ENCODE measurements at places on chromosomes 1 and 21. TPM values are rescaled to one million over a fixed set of nuclear protein-coding genes. Genes with fewer than 3 reads are reported as not detected.
A peak's percentile ranks its signal among the peaks of the same experiment; 100 is the strongest.

GRCh38 chr1:12608311-12608957, 9.6 kb downstream of the DHRS3 start:
- no peaks in the 10 kb centered on the region for H3K27me3 ChIP-seq
- no peaks in the 10 kb centered on the region for H3K36me3 ChIP-seq
- DNase-seq, result no peak
- peaks cover 39% of the 10 kb centered on the region for H3K4me1 ChIP-seq
- H3K27ac ChIP-seq, result no peak overlapping the region

DNA sequence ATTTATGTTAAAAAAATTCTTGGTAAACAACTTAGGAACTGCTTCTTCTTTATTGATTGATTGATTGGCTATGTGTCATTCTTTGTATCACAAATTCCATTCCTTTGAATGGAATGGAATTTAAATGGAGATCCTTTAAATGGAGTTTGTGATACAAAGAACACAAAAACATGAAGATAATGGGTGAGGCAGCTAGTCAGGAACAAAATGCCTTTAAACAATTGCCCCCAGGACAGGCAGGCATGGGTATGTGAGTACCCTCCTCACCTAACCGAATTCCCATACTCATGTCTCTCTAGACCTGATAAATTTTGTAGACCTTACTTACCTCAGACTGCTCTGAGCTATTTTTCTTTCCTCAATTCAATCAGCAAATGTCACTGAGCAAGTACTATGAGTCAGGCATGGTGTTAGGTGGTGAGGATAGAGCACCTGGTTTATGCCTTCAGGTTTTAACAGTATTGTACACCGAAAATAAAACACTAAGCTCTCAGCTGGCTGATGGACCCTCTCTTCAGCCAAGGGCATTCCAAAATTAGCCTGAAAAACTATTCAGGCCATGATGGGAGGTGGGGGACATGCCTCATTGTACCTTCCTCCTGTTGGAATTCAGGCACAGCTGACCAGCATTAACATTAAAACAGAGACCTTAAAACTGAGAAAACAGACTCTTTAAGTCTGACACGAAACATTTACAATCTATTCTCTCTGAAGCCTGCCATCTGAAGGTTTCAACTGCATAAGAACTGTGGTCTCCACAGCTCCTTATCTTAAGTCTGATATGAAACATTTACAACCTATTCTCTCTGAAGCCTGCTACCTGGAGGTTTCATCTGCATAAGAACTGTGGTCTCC, 58.9 kb downstream of the OLFML3 start:
- no peaks in the 10 kb centered on the region for H3K36me3 ChIP-seq
- peaks cover 33% of the 10 kb centered on the region for H3K4me1 ChIP-seq
- peaks cover 5% of the 10 kb centered on the region for H3K27me3 ChIP-seq
- H3K4me3 ChIP-seq, result no peak overlapping the region
- H3K27ac ChIP-seq, result no peak overlapping the region

- no peak overlapping the region for H3K27ac ChIP-seq
- H3K4me1 ChIP-seq, result no peaks in the 10 kb centered on the region
- no peaks in the 10 kb centered on the region for H3K27me3 ChIP-seq
- no peaks in the 10 kb centered on the region for H3K36me3 ChIP-seq
- no peak overlapping the region for H3K4me3 ChIP-seq
Measured at GRCh38 chr21:25647647-25648046, 8.6 kb downstream of the JAM2 start.

DNA sequence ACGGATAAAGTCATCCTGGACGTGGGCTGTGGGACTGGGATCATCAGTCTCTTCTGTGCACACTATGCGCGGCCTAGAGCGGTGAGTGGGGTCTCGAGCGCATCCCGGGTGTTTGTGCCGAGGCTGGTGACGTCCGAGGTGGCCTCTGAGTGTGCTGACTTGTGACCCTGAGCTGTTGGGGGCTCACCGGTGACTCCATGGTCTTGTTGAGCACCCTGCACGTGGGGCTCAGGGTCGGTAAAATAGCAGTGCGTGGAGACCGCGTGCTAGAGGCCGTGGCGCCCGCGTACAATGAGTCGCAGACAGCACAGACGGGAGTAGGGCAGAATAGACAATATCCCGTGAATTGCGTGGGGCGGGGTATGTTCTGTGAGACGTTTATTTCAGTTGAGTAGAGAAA, 13.1 kb downstream of the PRMT2 start:
- no peaks in the 10 kb centered on the region for H3K4me1 ChIP-seq
- H3K4me3 ChIP-seq, result no peak overlapping the region
- peaks cover 55% of the 10 kb centered on the region for H3K36me3 ChIP-seq
- DNase-seq, result no peak
- no peak overlapping the region for H3K27ac ChIP-seq

DNA sequence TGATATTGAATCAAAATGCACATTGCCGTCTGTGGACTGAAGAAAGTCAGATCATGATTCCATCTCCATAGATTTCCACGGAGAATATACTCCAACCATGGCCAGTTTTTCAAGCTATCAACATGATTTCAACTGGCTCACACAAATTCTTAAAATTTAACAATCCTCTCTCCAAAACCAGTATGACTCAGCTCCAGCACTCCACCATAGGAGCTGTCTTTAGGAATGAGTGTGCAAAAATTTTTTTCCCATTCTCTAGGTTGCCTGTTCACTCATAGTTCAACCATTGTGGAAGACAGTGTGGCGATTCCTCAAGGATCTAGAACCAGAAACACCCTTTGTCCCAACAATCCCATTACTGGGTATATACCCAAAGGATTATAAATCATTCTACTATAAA, 40.8 kb downstream of the RGL1 start:
- H3K27ac ChIP-seq, result no peak overlapping the region
- H3K4me1 ChIP-seq, result peaks cover 40% of the 10 kb centered on the region
- DNase-seq, result peak; percentile 67
- no peaks in the 10 kb centered on the region for H3K36me3 ChIP-seq

DNA sequence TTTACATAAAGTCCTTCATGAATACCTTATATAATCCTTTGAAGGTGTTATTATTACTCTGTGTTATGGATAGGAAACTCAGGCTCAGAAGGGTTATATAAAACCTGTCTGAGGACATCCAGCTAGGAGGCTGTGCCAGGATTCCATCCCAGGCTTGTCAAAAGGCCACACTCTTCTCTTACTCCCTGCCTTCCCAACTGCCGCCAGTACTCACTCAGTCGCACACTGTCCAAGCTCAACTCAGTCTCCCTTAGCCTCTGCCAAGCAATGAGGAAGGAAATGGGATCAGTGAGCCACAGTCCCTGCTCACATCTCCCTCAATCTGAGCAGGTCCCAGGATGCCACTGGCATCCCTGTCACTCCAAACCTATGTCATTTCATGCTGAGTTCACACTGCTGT, 94.4 kb downstream of the NAV1 start:
- no peaks in the 10 kb centered on the region for H3K27me3 ChIP-seq
- H3K36me3 ChIP-seq, result peaks cover 18% of the 10 kb centered on the region
- DNase-seq, result no peak
- H3K4me3 ChIP-seq, result no peak overlapping the region
- H3K27ac ChIP-seq, result peak overlapping the region; percentile 5
- H3K4me1 ChIP-seq, result peaks cover 65% of the 10 kb centered on the region

Gene SPRR2A
- not detected for polyA plus RNA-seq

DNA sequence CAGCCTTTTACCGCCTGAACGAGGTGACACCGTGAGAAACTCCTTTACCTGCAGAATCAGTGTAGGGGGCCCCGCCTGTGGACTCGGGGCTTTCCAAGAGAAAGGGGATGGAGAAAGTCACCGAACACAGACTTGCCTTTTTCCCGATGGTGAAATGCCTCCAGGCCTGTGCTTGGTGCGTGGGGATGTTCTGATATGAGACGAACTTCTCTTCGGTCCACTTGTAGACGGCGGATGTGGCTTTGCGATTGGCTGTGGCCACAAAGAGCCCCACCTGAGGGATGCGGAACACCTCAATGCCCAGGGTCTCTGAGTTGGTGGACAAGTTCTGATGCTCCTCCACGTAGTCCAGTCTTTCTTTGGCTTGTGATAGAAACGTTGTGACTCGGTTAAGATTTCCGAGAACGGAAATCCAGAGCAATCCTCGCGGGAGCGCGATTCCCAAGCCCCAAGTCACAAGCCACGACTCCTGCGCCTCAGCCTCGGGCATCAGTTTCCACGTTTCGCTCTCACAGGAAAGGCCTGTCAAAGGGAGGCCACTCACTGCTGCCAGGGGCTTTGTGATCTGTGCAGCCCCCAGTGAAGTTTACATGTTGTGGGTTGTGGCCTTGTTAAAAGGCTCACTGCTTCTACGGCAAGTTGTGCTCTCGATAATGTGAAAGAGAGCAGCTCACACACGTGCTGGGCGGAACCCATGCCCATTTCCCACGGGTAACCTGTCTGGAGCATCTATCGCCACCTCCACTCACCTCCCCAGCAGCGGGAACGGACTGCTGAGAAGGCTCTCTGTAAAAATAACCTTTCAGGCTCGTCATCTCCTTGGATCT, 12.6 kb downstream of the KRTAP10-1 start:
- H3K4me1 ChIP-seq, result no peaks in the 10 kb centered on the region
- H3K36me3 ChIP-seq, result no peaks in the 10 kb centered on the region
- H3K27me3 ChIP-seq, result no peaks in the 10 kb centered on the region
- H3K27ac ChIP-seq, result no peak overlapping the region
- H3K4me3 ChIP-seq, result no peak overlapping the region

- no peaks in the 10 kb centered on the region for H3K4me1 ChIP-seq
- peak; percentile 7 for DNase-seq
- no peak overlapping the region for H3K27ac ChIP-seq
- H3K4me3 ChIP-seq, result no peak overlapping the region
Measured at GRCh38 chr1:67489643-67490042, 59.4 kb upstream of the SERBP1 start.

DNA sequence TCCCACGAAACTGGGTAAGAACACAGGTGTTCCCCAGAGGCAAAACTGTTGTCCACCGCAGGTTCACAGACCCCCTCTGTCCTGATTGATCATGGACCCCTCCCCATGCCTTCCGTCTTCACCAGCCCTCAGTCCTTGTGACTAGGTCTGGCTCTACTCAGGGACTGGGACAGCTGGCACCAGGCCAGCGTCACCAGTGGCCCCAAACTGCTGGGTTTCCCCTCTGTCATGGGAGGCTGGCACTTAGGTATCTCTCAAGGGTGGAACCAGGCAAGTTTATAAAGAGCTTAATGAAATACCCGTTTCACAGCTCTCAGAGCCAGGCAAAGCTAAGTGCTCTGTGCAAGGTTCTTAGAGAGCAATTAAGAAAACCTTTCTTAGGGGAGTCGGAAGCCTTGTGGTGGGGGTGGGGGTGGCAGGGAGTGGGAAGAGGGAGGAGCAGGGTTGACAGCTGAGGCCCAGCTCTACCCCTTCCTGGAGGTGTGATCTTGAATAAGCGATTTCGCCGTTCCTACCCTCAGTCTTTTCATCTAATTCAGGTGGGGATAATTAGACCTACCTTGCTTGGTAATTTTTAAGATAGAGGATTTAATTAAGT, 35.0 kb upstream of the IFNLR1 start:
- no peak for DNase-seq
- no peak overlapping the region for H3K27ac ChIP-seq
- peaks cover 19% of the 10 kb centered on the region for H3K27me3 ChIP-seq
- no peak overlapping the region for H3K4me3 ChIP-seq

Gene ASPM
- polyA plus RNA-seq, result 7.3 TPM

Gene OR14K1
- not detected for polyA plus RNA-seq

Gene BGLAP
- 0.25 TPM for polyA plus RNA-seq

Gene CDCA8
- 15.4 TPM for polyA plus RNA-seq

Gene HRNR
- polyA plus RNA-seq, result not detected

GRCh38 chr1:67973051-67973450, 77.4 kb downstream of the DIRAS3 start:
- no peak overlapping the region for H3K4me3 ChIP-seq
- no peaks in the 10 kb centered on the region for H3K27me3 ChIP-seq
- H3K36me3 ChIP-seq, result no peaks in the 10 kb centered on the region
- no peak overlapping the region for H3K27ac ChIP-seq
- no peak for DNase-seq

DNA sequence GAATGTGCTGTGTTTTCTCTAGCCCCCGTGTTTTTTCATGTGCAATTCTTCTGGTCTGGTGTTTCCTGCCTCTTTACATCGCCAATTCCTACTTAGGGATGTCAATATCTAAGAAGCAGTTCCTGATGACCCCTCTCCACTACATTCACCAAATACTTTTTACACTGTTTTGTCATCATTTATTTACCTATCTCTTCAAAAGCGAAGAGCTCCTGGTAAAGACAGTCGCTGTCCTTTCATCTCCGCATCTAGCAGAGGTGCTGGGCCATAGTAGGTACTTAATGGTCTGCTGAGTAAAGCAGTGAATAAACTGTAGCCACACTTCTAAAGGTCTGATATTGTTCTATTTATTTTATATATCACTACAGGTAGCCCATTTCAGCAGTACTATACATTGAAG, 43.0 kb downstream of the LYST start:
- H3K27ac ChIP-seq, result no peak overlapping the region
- no peaks in the 10 kb centered on the region for H3K27me3 ChIP-seq
- peaks cover 24% of the 10 kb centered on the region for H3K4me1 ChIP-seq
- no peak overlapping the region for H3K4me3 ChIP-seq
- H3K36me3 ChIP-seq, result no peaks in the 10 kb centered on the region
- DNase-seq, result no peak

GRCh38 chr1:233867028-233867427, 37.4 kb upstream of the SLC35F3 start:
- no peaks in the 10 kb centered on the region for H3K36me3 ChIP-seq
- H3K27ac ChIP-seq, result no peak overlapping the region
- no peak overlapping the region for H3K4me3 ChIP-seq
- no peaks in the 10 kb centered on the region for H3K4me1 ChIP-seq
- H3K27me3 ChIP-seq, result no peaks in the 10 kb centered on the region

Gene MASP2
- polyA plus RNA-seq, result 0.10 TPM

- H3K27me3 ChIP-seq, result no peaks in the 10 kb centered on the region
- H3K4me3 ChIP-seq, result peak overlapping the region; percentile 47
- peaks cover 19% of the 10 kb centered on the region for H3K4me1 ChIP-seq
- peak overlapping the region; percentile 91 for H3K27ac ChIP-seq
- H3K36me3 ChIP-seq, result no peaks in the 10 kb centered on the region
Measured at GRCh38 chr1:8889925-8890785, 11.7 kb upstream of the ENO1 start.

DNA sequence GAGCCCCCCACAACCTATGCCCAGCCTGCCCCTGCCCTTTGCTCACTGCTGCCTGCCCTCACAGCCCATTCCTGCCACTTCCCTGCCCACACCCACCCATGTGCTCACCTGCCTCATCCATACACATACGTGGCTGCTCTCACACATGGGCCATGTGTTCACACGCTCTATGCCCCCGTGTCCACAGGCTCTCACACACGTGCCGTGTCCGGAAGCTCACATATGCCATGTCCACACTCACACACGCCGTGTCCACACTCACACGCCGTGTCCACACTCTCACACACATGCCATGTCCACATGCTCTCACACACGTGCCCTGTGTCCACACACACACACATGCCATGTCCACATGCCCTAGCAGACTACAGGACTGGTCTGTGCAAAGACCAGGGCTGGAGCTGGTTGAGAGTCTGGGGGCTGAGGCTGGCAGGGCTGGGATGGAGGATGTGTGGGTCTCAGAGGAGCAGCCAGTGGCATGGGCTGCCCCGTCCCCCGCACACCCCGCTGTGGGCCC, 583 bp upstream of the RNF223 start:
- no peaks in the 10 kb centered on the region for H3K27me3 ChIP-seq
- H3K36me3 ChIP-seq, result no peaks in the 10 kb centered on the region
- H3K4me1 ChIP-seq, result no peaks in the 10 kb centered on the region
- no peak overlapping the region for H3K27ac ChIP-seq

Measured in GM23248 (cell line).